CD4-positive, CD25-positive, alpha-beta regulatory T cell (primary cell): ENCODE measurements at places on chromosomes 7 and 10.

DNA sequence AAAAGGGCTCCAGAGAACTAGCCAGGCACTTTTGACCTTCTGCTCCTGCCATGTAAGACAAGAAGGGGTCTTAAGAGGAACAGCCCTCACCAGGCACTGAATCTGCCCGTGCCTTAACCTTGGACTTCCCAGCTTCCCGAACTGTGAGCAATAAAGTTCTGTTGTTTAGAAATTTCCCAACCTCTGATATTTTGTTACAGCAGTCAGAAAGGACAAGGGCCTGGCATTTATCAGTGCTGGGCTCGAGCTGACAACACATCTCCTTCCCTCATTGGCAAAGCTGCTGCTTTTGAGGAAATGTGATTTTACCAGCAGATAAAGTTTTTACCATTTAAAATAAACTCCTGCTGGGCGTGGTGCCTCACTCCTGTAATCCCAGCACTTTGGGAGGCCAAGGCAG lies 103.5 kb downstream of the GPR26 start:
- no peaks in the 10 kb centered on the region for H3K27me3 ChIP-seq
- no peak overlapping the region for H3K4me3 ChIP-seq
- no peak overlapping the region for H3K27ac ChIP-seq
- no peaks in the 10 kb centered on the region for H3K4me1 ChIP-seq
- DNase-seq: no peak
- H3K36me3 ChIP-seq: no peaks in the 10 kb centered on the region

- no peaks in the 10 kb centered on the region for H3K4me1 ChIP-seq
- peaks cover 3% of the 10 kb centered on the region for H3K27me3 ChIP-seq
- no peak overlapping the region for H3K4me3 ChIP-seq
- DNase-seq: no peak
Measured at GRCh38 chr10:80787952-80788351, 250.2 kb downstream of the SH2D4B start.

- no peak for DNase-seq
- no peak overlapping the region for H3K27ac ChIP-seq
- H3K4me3 ChIP-seq: no peak overlapping the region
Measured at GRCh38 chr10:62620491-62620890, 184.0 kb upstream of the ADO start.

GRCh38 chr10:126857178-126857806 lies 47.9 kb upstream of the DOCK1 start:
- DNase-seq: no peak
- no peak overlapping the region for H3K4me3 ChIP-seq
- H3K27ac ChIP-seq: no peak overlapping the region
- H3K27me3 ChIP-seq: no peaks in the 10 kb centered on the region
- H3K4me1 ChIP-seq: no peaks in the 10 kb centered on the region

- no peaks in the 10 kb centered on the region for H3K4me1 ChIP-seq
- no peaks in the 10 kb centered on the region for H3K36me3 ChIP-seq
- no peak for DNase-seq
- no peak overlapping the region for H3K4me3 ChIP-seq
Measured at GRCh38 chr10:14625192-14625631, 149.5 kb downstream of the FAM107B start.

GRCh38 chr7:157897681-157898080 lies 560.9 kb downstream of the DNAJB6 start:
- H3K4me3 ChIP-seq: no peak overlapping the region
- no peaks in the 10 kb centered on the region for H3K27me3 ChIP-seq
- DNase-seq: no peak
- no peak overlapping the region for H3K27ac ChIP-seq

GRCh38 chr7:25893436-25893835 lies 258.6 kb upstream of the NFE2L3 start:
- peak overlapping the region; percentile 99 for H3K4me3 ChIP-seq
- peaks cover 15% of the 10 kb centered on the region for H3K4me1 ChIP-seq

DNA sequence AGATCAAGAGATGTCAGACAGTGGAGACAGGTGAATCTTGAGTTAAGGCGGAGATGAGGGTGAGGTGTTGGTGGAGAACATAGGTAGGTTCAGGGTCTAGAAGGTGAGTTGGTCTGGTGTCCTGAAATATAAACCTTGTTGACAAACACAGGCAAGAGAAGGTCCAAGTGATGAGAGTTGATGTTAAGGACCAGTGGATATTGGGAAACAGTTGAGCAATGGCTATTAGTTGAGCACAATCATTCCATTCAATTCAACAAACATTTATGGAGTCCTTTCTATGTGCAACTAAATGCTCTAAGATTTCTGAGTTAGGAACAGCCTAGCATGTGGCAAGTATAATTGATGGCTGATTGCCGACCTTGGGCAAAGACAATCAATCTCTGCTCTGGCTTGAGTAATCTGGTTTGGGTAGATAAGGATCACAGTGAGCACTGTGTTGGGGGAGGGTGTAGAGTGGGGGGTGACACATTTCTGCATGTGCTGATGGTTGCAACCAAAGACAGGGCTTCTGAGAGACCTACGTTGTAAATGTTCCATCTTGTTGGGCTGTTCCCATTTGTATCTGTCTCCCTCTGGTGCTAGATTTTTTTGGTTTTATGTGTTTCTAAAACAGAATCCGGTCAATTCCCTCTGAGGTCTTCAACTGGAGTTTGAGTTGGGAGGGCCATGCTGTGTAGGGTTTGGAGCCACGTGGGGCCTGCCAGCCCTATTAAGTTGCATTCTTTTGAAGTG lies 201.1 kb downstream of the BAMBI start:
- no peaks in the 10 kb centered on the region for H3K27me3 ChIP-seq
- no peak for DNase-seq
- H3K4me1 ChIP-seq: no peaks in the 10 kb centered on the region
- no peaks in the 10 kb centered on the region for H3K36me3 ChIP-seq
- no peak overlapping the region for H3K27ac ChIP-seq

DNA sequence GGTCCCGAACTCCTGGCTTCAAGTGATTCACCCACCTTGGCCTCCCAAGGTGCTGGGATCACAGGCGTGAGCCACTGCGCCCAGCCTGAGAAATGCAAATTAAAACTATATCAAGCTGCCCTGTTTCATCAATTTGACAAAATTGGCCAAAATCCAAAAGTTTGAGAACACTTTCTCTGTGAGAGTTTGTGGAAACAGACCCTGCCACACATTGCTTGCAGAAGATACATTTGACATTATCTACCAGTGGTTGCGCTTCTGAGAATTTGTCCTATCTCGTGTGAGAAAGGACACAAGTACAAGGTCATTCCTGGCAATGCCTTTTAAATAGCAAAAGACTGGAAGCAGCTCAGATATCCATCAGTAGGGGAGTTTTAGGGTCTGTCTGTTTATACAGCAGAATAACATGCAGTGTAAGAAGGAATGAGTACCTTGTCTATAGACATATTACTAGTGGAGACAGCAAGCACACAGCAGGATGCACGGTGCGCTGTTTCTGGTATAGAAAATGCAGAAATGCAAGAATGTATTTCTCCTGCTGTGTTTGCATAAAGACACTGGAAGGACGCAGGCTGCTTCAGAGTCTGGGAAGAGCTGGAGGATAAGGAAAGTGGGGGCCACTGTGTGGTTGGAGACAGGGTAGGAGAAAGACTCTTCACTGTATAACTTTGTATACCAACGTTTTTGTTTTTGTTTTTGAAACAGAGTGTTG lies 4.3 kb downstream of the LHPP start:
- peaks cover 3% of the 10 kb centered on the region for H3K36me3 ChIP-seq
- H3K4me3 ChIP-seq: peak overlapping the region; percentile 55

DNA sequence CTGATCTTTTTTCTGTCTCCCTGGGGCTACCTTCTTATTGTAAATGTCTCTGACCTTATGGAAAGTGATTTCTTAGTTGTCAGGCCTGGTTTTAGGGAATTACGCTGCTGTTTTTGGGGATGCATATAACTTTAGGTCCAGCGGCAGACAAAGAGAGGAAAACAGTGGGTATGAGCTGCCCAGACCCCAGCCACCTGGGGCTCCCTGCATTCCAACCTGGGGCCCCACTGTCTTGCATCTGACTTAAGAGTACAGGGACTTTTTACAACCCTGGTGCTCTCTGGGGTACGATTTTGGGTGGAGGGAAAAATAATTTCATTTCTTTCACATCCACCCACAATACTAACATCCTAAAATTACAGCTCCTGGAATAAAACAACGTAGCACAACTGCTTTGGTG lies 119.4 kb downstream of the PRPF18 start:
- no peak overlapping the region for H3K4me3 ChIP-seq
- H3K27me3 ChIP-seq: peaks cover 3% of the 10 kb centered on the region
- DNase-seq: no peak
- no peak overlapping the region for H3K27ac ChIP-seq

- H3K36me3 ChIP-seq: no peaks in the 10 kb centered on the region
- no peak for DNase-seq
- H3K4me1 ChIP-seq: no peaks in the 10 kb centered on the region
- no peaks in the 10 kb centered on the region for H3K27me3 ChIP-seq
- H3K27ac ChIP-seq: no peak overlapping the region
- H3K4me3 ChIP-seq: no peak overlapping the region
Measured at GRCh38 chr10:125407000-125407502, 246.7 kb upstream of the CTBP2 start.
